Hindlimb muscle (tissue), 1 donor: ENCODE measurements at places on chromosomes 7 and 10.
A peak's percentile ranks its signal among the peaks of the same experiment; 100 is the strongest.

GRCh38 chr7:38909870-38910269, 879 bp upstream of the VPS41 start:
- DNase-seq = no peak

- DNase-seq = peak; percentile 83
Measured at GRCh38 chr7:130491841-130492522, at the start of gene MEST. TSS of gene MEST (plus strand) at chr7:130492085. CDS start at chr7:130492314, 229 bp downstream.

DNA sequence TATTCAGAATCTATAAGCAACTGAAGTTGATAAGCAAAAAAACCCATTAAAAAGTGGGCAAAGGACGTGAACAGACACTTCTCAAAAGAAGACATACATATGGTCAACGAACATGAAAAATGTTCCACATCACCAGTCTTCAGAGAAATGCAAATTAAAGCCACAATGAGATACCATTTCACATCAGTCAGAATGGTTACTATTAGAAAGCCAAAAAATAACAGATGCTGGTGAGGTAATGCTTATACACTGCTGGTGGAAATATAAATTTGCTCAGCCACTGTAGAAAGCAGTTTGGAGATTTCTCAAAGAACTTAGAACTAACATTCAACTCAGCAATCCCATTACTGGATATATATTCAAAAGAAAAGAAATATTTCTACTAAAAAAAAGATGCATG, 332.8 kb upstream of the PLXDC2 start:
- DNase-seq = no peak

- DNase-seq = no peak
Measured at GRCh38 chr10:77377678-77378352, 259.8 kb downstream of the KCNMA1 start.

DNA sequence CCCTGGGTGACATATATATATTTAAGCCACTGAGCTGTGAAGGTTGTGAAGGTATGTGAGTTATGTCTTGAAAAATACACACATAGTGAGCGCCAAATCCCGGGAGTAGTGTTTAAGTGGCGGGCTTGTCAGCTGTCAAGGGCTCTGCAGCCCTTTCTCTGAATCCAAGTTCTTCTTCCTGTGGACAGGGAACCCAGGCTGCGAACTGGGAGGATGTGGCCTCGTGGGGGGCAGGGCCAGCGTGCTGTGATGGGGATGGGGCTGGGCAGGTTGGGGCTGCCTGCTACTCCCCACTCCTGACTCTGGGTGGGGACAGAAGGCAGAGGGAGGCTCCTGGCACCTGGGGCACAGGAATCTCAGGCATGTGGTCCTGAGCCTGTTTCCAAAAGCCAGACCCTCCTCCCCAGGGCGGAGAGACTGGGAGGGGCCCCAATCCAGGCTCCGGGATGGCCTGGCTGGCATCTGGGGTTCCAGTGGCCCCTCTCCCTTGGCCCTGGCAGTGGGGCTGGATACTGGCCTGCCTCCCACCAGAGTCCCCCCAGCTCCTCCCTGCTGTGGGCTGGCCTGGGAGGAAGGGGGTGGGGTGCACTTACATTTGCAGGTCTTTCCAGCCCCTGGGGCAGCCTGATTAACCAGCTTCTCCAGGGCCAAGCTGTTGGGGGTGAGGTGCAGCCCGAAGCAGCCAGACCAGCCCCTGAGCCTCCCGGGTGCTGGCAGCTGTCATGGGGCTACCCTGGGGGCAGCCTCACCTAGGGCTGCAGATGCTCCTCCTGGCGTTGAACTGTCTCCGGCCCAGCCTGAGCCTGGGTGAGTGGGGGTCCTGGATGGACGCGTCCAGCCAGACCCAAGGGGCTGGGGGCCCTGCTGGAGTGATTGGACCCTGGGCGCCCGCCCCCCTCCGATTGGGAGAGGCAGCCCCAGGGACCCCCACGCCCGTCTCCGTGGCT, at the start of gene UPK3B:
Gene UPK3B (plus strand): TSS at position 622 of the 947 bp plus-strand sequence. CDS start 101 bp downstream, at position 723.
- no peak for DNase-seq

DNA sequence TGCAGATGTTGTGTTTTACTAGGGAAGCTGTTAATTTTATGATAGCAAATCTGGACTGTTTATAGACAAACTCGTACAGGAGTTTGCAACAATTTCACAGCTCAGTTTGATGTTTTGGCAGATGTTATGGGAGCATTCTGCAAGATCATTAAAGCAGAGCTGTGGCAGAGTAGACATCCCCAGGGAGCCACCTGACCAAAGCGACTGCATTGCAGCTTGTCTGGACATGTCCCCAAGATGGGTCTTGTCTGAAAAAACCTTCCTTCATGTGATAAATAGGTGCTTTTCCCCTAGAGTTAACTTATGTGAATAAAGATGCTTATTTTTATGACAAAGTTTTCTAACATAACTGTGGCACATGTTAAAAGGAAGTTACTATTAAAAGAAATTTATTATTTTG, 91.2 kb upstream of the GPR141 start:
- no peak for DNase-seq
